Kasumi-1 (cell line): ENCODE measurements at places on chromosomes 3 and 15.

DNA sequence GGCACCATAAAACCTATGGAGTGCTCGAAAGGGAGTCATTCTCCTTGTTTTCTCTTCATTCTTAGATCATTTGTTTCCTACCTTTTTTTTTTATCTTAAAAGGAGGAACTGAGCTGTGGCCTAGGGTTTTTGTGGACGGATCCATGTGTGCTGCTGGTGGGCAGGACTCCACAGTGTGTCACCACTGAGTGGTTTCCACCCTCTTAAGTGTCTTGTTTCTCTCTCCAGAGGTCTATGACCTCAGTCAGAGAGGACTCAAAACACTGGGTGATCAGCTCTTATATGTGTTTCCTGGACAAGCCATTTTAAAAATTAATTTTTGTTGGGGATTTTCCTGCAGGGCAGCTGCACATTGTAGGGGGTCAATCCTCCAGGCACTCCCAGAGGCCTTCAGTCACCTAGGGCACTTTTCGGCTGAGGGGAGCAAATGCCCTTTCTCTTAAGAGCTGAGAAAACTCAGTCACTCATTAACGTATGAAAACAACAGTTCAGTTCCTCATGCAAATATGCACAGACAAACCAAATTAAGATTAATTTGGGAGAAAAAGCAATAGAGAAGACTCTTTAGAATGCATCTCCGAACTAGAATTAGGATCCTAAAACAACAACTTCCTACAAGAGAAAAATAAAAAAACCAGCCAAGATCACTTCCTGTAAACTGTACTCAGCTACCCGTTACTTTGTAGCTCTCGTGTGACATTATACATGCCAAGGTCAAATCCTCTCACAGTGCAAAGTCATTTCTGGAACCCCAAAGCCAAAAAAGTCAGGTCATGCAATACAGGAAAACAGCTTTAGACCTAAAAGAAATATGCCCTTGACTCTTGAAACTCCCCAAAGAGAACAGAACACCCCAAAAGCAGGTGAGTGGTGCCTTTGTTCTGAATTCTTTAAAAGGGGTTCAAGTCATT lies 27.6 kb upstream of the FAM3D start:
- no peak for DNase-seq

GRCh38 chr15:28960979-28961378 lies 75.2 kb downstream of the APBA2 start:
- DNase-seq, result no peak

GRCh38 chr3:177591379-177591778 lies 394.1 kb upstream of the TBL1XR1 start:
- DNase-seq, result peak; percentile 94

DNA sequence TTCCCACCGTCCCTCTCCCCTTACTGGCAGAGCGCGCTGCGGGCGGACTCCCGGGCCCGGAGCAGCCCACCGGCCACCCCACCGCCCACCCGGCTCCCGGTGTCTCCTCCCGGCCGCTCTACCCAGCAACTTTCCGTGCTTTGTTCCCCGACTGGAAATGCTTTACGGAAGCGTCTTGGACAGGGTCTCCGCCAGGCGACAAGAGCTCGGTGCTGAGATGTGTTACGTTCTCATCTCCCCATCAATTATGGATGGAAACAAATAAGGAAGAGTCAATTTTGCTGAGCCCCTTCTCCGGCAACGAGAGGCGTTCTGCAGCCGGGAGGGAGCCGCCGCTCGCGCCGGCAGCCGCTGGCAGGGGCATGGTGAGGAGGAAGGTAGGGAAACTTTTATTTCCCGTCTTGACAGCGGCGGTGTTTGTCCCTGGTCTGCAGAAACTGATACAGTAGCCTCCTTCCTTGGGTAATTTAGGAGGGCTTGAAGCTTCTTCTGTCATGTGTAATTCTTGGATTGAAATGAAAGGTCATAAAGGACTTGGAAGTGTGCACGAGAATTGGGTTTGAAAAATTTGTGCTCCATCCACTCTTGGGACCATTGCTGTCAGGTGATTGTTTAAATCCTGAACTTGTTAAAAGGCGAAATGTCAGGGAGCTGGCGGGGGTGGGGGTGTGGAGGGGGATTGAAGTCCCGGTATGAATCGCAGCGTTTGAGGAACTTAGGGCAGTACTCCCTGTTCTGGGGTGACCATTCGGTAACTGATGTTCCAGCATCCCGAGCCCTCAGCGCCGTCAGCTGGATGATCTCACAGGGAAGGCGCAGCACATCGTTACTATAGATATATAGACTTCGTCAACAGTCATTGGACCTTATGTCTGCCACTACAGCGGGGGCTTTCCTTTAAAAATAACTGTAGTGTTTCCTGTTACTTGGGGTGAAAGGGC lies 1.5 kb downstream of the SEMA6D start:
- no peak for DNase-seq

DNA sequence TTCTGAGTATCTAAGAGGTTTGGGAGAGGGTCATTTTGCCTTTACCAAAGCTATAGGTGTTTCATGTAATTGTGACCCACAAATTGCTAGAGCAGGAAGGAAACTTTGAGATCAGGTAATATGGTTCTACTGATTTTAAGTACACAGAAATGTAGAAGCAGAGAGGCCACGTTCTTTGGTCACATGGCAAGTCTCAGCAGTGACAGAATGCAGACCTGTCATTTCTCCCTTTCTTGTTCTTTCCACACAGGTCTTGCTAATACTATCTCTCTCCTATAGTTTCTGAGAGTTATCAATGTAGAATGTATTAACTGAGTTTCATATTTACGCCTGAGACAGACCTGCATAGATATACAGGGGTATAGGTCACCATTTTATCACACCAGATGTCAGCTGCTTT lies 10.9 kb upstream of the RTP1 start:
- DNase-seq, result no peak

DNA sequence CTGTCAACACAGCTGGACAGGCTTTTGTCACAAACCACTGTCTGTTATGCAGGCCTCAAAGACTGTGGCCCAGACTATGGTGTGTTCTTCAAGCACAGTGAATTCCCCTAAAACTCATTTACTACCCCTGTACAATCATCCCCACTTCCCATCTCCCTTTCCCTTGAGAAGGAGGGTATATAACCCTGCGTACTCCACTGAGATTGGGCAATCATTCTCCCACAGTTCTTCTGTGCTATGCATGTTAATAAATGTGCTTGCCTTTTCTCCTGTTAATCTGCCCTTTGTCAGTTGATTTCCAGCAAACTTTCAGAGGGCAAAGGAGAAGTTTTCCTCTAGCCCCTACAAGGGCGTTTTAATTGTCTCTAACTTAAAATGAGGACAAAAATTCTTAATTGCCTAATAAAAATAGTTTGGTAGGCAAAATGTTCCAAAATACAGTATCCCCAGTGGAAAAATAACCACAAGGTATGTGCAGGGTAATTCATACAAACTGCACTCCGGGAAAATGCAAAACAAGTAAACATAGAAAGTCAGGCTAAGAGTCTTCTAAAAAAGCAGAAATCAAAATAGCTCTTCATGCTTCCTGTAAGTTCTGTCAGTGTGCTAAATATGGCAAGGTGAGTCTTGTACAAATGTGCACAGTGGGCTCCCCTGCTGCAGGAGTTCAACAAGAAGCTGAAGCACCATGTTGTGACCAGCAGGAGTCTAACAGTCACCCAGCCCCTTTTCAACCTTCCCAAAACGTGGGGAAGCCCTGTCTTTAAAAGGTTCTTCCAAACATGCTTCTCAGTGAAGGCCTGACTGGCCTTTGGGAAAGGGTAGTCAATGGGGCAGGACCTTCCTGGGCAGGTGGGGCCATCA lies 10.2 kb downstream of the ATP10A start:
- no peak for DNase-seq

DNA sequence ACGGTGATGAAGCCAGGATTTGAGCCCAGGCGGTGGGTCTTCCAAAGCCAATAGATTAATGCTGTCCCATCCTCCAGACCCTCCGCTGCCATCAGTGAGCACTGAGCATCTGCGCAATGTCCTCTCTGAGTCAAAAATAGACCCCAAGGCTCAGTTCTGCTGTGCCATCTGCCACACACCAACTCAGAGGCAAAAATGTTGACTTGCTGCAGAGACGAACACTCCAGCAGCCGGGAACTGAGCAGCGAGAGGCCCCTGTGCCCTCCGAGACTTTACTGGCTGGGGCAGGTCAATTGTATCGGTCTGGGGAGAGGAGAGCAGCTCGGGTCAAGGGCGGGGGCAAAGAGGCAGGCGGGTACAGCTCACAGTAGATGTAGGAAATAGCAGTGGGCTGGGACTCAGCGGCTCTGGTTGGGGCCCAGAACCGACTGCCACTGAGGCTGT lies 41.5 kb upstream of the ATP2B2 start:
- DNase-seq, result no peak

DNA sequence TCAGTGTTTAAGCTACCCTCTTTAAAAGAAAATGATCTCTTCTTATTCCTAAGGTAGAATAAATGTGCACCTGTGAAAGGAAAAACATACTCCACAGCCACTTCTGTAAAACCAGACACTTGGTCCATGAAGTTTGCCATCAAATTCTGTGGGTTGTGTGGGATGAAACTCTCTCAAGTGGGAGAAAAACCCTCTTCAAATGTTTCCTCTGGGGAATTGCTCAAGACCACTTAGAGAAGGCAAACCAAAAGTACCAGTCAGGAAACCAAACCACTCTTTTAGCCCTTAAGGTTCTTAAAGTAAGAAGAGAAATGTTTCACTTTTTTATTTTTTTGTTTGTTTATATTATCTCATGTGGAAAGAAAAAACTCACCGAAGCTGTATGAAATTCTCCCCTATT lies 1.2 kb downstream of the COL8A1 start:
- DNase-seq, result peak; percentile 9

DNA sequence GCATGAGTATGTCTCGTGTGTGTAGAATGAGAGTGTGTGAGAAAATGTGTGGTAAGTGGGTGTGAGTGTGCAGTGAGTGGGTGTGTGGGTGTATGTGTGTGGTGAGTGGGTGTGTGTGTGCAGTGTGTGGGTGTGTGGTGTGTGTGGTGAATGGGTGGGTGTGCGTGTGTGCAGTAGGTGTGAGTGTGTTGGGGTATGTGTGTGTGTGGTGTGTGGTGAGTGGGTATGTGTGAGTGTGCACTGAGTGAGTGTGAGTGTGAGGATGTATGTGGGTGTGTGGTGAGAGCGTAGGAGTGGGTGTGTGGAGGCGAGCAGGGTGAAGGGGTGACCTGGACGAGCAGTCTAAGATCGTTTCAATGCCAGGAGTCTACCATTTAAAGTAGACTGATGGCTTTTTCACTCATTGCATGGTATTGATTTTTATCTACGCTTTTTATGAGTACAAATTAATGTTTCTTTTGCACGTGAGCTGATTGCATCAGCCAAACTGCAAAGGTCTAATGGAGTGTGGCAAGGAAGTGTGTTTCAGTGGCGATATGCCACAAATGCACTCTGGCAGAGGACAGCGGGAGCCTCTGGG lies 1.6 kb upstream of the CPN2 start:
- DNase-seq, result no peak

GRCh38 chr15:66296186-66296585 lies 2.8 kb downstream of the DIS3L start:
- DNase-seq, result no peak

DNA sequence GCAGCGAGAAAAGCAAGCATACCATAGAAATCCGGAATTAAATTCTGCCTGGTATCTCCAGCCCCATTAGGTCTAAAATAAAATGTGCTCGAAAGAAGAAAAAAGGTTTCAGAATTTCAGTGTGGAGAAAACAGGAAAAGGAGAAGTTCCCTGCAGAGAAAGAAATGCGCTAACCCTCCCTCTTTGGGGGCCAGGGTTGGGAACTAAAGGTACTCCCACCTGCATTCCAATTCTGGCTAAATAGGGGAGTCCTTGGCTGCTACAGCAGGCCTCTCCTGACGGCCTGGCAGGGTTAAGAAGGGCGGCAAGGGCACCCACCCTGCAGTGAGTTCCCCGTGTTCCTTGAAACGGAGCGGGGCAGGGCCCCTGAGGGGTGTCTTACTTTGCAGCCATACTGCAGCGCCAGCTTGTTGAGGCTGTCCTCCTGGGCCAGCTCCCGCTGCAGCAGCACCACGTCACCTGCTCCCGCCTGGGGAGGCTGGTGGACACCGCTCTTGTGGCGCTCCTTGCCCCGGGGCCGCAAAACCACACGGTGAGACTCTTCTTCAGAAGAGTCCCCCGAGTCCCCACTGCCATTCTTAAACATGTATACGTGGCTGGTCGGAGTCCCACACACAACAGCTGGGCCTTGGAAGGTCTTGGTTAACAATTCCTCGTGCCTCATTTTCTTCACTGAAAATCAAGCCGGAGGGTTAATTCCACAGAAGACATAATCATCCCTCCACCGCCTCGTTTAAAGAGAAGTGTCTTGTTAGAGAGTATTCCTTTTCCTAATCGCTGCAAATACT lies 1.7 kb downstream of the LYSMD4 start:
- DNase-seq, result no peak

- no peak for DNase-seq
These were observed 36.5 kb downstream of the DAPK2 start for GRCh38 chr15:64009798-64010261.

GRCh38 chr3:142595141-142595540 lies 1.1 kb upstream of the PLS1 start:
- DNase-seq, result no peak

DNA sequence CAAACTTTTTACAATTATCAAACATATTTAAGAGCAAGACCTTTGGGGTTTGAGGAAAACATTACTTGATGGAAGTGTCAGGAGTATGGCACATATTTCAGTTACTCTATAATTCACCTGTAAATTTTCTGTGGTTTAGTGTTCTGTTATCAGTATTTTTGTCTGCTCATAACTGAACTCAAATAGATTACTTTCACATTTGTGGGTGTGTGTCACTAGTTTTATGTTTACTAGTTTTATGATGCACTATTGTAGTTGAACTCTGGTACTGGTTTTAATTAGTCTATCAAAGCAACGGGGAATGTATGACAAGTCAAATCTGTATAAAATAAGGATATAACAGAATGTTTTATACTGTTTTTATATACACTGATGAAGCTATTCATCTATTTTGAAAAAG lies 27.2 kb downstream of the OXSM start:
- no peak for DNase-seq

DNA sequence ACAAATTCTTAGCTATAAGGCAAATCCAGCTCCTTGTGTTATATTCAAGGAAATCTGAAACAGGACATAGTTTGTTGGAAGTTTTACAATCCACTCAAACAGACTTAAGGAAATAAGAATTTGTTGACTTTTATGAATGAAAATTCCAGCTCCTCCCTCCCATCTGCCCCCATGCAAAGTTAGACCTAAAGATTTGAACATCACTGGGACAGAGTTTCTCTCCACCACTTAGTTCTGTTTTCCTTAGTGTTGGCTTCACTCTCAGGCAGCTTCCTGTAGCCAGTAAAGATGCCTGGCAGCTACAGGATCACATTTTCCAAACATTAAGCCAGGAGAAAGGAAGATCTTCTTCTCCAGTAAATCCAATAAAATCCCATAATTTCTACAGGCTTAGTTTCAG lies 265.0 kb downstream of the TAFA4 start:
- no peak for DNase-seq
